ENCODE measurements at places on chromosomes 2 and 18.

GRCh38 chr2:206457188-206457634, 13.9 kb downstream of the ADAM23 start:
- no peak for DNase-seq

- no peak for DNase-seq
These were observed 1.2 kb downstream of the KCNG2 start for GRCh38 chr18:79798999-79799370.

DNA sequence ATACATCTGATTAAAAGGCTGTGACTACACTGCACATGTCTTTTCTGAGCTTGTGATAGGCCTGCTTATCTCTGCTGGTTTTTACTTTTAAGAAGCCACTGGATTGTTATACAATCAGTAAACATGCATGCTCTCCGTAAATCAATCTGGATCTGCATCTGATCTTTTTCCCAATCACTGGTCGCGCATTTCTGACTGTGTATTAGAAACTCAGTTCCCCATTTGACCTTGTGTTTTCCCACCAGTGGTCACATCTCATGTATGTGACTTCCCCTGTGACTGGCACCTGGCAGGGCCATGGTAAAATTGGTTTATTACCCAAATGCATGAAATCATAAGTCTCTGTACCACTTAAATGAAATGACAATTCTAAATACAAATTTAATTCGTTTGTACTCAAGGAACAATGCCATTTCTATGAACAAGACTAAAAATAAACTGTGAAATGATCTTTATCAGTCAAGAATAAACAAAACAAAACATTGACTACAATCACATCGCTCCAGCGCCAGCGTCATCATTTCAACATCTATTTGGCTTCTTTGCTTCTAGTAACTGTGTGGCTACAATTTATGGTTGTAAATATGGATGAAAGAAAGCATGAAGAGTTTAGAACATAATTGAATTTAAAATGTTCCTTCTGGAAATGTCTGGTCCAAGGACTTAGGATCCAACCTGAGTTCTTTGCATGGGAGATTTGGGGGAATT, 396.6 kb upstream of the TRIB2 start:
- DNase-seq, result no peak

GRCh38 chr2:120596990-120597594, 138.6 kb upstream of the GLI2 start:
- DNase-seq, result no peak

DNA sequence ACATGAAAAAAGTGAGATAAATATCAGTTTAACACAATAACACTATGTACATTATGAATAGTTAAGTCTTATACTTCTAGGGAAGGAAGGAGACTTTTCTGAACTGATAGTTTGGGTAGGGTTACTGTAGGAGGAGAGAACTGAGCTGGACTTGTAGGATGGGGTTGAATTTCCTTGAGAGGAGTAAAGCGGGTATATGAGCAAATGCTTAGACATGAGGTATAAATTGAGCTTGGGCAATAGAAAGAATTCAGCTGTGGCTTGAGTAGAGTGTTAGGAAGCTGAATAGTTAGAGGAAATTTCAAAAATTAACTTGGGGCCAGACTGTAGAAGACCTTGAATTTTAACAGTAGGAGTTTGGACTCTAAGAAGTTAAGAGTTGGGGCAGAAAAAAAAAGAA, 45.1 kb downstream of the LCLAT1 start:
- DNase-seq, result no peak

DNA sequence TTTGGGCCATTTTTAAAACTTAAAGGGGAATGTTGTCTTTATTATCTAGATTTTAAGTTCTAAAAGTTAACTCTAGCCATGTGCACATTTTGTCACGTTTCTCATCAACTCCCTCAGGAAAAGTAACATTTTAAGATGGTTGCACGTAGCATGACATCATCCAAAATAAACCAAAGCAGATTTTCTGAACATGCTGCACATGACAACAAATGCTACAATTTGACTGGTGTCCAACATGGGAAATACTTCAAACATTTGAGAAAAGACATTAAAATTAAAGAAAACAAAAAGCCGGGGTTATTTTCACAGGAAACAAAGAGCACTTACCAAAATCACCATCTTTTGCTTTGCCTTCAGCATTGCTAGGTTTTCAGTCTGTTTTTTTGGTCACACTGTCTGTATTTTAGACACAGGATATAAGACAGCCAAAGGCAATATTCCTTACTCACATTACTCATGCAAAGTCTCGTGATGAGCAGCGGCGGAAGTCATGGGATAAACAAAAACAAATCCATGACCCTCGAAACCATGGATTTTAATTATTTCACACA, 51.3 kb upstream of the RND3 start:
- no peak for DNase-seq

DNA sequence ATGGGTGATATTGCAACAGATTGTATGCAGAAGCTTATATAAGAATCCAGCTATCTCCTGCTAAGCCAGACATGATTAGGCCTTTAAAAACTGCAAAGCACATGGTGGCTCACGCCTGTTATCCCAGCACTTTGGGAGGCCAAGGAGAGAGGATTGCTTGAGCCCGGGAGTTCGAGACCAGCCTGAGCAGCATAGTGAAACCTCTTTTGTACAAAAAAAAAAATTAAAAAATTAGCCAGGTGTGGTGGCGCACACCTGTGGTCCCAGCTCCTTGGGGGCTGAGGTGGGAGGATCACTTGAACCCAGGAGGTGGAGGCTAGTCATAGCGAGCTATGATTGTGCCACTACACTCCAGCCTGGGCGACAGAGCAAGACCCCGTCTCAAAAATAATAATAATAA, 204.6 kb downstream of the TNS1 start:
- no peak for DNase-seq

- DNase-seq, result no peak
These were observed 54.6 kb upstream of the ZFP36L2 start for GRCh38 chr2:43280994-43281393.

DNA sequence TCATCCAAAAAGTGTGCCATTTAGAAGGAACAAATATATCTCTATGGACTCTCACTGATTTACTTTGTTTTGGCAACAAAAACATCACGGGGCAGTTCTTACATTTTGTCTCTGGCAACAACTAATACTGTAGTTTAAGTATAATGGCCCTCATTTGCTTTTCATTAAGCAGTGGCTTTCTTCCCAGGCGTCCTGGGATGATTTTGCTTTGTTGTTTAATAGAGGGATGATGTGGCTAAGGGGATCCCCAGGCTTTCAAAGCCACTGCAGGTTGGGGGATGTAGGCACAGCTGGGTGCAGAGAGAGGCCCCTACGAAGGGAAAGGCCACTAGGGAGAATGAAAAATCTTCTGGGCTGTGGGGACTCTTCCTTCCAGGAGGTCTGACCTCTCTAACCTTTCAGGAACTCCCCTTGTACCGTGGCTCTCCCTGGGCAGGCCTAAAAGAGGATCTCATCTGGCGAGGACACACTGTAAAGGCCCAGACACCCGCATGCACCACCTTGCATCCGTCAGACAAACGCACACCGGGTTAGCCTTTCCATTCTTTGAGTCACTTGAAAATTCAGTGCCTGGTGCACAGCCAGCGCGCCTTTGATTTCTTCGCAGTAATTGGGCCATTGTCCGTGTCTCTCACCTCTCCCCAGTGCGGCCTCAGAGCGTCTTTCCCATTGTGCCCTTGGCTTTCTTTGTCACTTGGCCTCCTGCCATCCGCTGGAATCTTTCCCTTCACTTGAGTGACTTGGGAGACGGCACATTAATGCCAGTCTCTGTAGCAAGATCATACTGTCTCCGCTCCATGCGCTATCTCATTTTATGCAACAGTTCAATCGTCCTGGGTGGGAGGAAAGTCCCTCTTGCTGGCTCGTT, 40.3 kb upstream of the AFF3 start:
- DNase-seq, result no peak

GRCh38 chr18:41025666-41026065, 929.4 kb upstream of the PIK3C3 start:
- DNase-seq, result no peak

GRCh38 chr2:99404039-99404796, 67.0 kb downstream of the EIF5B start:
- no peak for DNase-seq

- no peak for DNase-seq
These were observed 25.3 kb downstream of the DYNAP start for GRCh38 chr18:54616220-54616848.

- no peak for DNase-seq
These were observed 515.7 kb downstream of the DCDC2C start for GRCh38 chr2:4219101-4219500.

GRCh38 chr2:38260469-38260868, 116.6 kb downstream of the ATL2 start:
- DNase-seq, result no peak

- DNase-seq, result no peak
These were observed 135.9 kb upstream of the ID2 start for GRCh38 chr2:8545695-8546611.

DNA sequence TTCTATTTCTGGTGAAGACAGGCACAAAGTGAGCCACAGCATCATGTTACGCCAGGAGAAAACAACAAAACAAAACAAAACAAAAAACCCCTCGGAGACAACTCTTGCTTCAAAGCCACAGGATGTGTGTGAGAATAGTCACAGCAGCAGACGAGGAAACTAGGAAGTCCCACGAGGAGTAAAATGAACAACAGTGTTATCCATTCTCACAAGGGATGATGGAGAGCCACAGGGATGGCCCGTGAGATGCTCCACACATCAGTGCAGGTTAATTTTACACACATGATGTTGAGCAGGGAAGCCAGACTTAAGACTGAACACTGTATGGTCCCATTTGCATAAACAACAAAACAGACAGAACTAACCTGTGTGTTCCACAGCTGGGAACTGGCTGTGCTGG, 128.5 kb upstream of the TMEM18 start:
- no peak for DNase-seq

DNA sequence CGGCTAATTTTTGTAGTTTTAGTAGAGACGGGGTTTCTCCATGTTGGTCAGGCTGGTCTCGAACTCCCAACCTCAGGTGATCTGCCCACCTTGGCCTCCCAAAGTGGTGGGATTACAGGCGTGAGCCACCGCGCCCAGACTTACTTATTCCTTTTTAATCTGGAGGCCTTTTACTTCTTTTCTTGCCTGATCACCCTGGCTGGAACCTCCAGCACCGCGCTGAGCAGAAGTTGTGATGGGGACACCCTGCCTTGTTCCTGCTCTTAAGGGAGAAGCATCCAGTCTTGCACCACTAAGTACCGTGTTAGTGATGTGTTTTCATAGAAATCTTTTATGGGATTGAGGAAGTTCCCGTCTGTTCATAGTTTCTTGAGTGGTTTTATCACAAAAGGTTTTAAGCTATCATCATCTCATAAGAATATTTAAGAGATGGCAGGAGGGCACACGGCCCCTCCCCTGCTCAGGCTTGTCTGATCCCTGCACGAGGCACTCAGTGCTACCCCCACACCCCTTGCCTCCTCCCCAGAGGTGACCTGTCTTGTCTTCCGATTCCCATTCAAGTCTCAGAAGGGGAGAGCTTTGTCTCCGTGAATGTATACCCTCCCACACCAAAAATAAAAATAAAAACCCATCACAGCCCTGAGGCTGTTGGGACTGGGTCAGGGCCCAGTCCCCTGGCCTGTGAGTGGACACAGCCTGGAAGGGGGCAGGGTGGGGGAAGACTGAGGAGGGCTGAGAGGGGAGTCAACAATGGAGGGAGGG, 65.3 kb upstream of the SMAD7 start:
- no peak for DNase-seq

Data from cortex of kidney (tissue), 1 donor.